GM12864 (cell line): ENCODE measurements at places on chromosomes 4 and X.
A peak's percentile ranks its signal among the peaks of the same experiment; 100 is the strongest.

- no peak for DNase-seq
Observed at GRCh38 chr4:7947927-7948326, 8.3 kb upstream of the AFAP1 start.

GRCh38 chrX:10160211-10160610, 3.4 kb downstream of the CLCN4 start:
- DNase-seq: no peak

DNA sequence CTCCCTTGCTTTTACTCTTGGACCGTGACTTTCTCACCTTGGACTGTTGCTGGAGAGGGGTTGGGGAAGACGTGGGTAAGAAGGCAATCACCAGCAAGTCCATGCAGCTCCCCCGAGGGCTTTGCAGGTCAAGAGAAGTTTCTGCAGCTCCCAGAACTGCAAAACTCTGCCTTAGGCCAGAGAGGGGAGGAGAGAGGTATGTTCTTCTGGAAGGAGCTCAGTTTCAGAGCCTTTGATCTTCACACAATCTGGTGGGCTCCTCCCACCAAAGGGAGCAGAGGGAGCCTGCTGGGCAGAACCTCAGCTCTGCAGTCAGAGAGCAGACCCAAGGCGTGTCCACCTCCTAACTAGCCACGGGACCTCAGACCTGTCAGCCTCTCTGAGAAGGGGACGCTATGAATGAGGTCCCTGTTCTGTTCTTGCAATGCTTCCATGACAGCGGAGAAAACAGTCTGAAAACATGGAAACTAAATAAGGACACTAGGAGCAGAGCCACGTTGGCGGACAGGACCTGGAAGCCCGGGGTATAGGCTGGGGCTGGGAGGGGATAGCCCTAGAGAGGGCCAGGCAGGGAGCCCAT, 92.8 kb downstream of the EVC2 start:
- DNase-seq: no peak

GRCh38 chr4:55499495-55499894, 47.2 kb downstream of the CLOCK start:
- no peak for DNase-seq

DNA sequence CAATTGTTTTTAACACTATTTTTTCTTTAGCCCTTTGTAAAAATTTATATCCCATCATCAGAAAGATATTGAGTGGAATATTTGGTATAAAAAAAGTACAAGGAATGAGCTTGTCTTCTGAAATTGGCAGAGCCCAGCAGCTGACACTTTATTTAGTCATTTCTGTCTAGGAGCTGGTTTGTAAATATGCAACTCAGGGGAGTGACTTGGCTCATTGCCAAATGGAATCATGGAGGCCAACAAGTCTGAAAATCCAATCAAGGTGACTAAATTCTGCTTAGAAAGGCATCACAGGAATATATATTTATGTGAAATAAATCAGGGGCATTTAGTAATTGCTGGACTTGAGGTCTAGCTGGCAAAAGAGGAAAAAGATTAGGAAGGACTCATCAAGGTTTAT, 74.4 kb downstream of the OTC start:
- DNase-seq: no peak

GRCh38 chrX:101655534-101655933, 4.1 kb downstream of the ARMCX2 start:
- no peak for DNase-seq

DNA sequence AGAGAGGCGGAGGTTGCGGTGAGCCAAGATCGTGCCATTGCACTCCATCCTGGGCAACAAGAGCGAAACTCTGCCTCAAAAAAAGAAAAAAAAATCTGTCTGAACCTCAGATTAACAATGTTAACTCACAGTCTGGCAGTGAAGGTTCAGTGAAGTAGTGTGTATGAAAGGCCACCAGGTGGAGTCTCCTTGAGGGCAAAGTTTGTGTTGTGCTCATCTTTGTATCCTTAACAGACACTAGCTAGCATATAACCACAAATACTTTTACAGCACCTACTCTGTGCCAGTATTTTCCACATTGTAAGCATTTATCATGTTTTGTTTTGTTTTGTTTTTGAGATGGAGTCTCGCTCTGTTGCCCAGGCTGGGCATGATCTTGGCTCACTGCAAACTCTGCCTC, 46.0 kb upstream of the MGST2 start:
- no peak for DNase-seq

GRCh38 chr4:181860157-181860556, 383.0 kb upstream of the TENM3 start:
- DNase-seq: no peak

DNA sequence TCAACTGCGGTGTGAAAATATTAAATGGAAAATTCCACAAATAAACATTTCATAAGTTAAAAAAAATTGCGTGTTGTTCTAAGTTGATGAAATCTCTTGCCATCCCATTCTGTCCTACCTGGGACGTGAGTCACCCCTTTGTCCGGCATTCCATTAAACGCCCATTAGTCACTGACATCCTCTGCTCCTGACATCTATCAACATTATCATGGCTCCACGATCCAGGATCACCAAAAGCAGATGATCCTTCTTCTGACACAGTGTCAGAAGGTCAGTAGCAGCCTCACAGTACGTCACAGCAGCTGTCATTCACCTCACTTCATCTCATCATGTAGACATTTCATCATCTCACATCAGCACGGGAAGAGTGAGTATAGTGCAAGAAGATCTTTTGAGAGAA, 125.7 kb downstream of the ZNF827 start:
- DNase-seq: no peak

- DNase-seq: no peak
Observed at GRCh38 chrX:151099001-151099400, 77.4 kb upstream of the GPR50 start.

DNA sequence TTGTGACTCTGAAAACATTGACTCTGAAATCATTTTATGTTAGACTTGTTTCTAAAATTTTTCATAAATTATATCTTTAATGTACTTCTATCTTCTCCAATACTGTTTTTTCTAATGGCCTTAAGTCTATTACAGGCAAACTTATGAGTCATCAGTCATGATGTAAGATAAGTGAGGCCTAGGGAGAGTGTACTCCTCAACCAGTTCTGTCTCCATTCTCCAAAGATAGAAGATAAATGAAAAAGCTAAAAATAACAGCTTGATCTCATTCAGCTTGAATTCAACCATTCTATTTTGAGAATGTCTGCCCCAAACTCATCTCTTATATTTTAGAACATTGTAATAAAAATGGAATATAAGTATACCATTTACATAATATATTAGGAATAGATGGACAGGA, 34.5 kb downstream of the STBD1 start:
- no peak for DNase-seq

DNA sequence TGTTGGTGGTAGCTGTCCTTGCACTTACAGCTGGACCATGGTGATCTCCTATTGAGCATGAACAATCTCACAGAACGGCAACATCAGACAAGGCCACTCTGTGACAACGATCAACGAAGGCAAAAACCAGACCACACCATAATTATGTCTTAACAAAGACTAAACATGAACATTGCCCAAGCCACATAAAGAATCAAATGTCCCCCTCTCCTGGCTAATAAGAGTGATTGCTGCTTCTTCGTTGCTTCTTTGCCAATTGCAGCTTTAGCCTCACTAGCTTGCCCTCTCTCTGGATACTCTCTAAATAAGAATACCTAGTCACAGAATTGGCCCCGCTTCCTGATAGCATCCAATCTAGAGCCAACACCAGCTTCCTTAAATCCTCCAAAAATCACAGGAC, 41.5 kb upstream of the PGRMC1 start:
- DNase-seq: no peak

DNA sequence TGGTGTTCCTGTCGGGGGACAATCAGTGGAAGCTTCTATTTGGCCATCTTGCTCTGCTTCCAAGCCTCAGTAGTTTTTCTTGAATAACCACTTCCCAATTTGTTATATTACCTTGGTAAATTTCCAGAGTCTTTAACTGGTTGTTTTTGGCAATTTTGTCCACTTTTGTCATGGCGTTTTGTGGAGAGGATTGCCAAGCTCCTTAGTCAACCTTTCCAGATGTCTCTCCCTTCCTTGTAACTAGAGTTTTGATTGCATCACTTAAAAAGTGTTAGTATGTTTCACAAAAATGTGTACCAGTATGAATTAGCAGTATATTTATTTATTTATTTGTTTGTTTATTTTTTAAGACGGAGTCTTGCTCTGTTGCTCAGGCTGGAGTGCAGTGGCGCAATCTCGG, 15.8 kb upstream of the UXT start:
- no peak for DNase-seq

GRCh38 chrX:37993837-37994619, 12.3 kb upstream of the SYTL5 start:
- DNase-seq: peak; percentile 43

DNA sequence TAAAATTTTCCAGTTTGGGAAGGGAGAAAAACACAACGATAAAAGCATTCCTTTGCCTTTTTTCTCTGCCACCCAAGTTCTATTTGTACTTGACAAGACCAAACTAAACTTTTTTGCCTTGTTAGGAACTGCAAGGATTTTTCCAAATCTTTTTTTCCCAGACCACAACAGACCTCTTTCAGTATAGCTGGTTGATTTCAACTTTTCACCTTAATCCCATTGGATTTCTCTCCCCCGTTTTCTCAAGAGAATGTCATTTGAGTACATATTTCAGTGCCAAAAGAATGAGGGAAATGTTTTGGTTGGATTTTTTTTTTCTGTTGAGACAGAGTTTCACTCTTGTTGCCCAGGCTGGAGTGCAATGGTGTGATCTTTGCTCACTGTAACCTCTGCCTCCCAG, 18.5 kb upstream of the SGMS2 start:
- no peak for DNase-seq

GRCh38 chr4:21778702-21779101, 169.9 kb downstream of the KCNIP4 start:
- DNase-seq: no peak

GRCh38 chrX:2536141-2536540, 35.4 kb upstream of the DHRSX start:
- DNase-seq: no peak

- no peak for DNase-seq
Observed at GRCh38 chr4:89334311-89334710, 26.7 kb upstream of the GPRIN3 start.

DNA sequence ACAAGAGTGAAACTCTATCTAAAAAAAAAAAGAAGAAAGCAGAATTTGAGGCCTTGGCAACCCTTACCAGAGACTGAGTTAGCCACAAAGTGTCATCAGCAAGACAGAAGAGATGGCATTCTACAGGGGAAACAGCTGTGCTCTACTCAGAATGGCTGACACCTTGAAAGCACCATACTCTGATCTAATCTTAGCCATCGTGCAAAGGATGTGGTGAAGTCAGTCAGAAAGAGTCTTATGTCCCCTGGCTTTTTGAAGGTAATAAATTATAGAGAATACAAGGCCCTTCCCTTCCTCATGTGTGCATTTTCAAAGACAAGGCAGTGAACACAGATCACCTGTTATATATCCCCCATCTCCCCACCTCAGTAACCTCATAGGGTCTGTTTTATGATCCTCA, 13.2 kb downstream of the CLNK start:
- peak; percentile 79 for DNase-seq

- no peak for DNase-seq
Observed at GRCh38 chrX:20452487-20452886, 185.8 kb upstream of the RPS6KA3 start.

DNA sequence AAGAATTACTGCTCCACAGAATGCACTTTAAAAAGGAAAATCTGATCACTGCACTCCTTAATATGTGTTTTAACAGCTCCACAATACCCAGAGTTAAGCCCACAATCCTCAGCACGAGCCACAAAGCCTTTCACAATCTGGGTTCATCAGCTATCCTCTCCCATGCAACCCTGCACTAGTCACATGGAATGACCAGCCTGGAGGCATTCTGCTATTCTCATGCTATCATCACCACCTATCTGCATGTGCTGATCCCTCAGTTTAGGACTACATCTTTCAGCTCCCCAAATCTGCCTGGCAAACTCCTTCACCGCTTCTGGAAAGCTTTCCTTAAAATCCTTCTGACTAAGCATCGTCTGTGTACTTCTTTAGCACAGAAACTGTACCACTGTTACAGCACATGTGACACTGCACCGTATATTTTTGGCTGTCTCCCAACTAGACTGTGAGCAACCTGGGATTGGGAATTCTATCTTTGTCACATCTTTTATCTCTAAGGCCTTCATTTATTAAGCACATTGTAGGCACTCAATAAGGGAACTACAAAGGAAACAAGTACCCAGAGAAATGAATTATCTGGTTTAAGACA, 18.3 kb upstream of the EIF1AX start:
- DNase-seq: no peak

GRCh38 chr4:2948895-2949781, 14.1 kb downstream of the NOP14 start:
- DNase-seq: no peak

DNA sequence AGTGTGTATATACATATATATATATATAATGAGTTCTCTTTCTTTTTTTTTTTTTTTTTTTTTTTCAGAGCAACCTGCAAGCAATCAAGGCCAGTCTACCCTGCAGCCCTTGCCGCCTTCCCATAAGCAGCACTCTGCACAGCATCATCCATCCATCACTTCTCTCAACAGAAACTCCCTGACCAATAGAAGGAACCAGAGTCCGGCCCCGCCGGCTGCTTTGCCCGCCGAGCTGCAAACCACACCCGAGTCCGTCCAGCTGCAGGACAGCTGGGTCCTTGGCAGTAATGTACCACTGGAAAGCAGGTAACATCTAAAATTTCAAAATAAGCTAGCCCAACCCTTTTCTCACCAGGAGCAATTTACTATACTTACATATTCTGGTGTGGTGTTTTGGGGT, 316.3 kb downstream of the DCTD start:
- no peak for DNase-seq

GRCh38 chr4:88813013-88813412, 115.4 kb upstream of the NAP1L5 start:
- no peak for DNase-seq

GRCh38 chr4:152363086-152363485, 172.8 kb downstream of the FBXW7 start:
- no peak for DNase-seq
